ENCODE measurements at places on chromosomes 7 and 10.

- no peak for DNase-seq
Measured at GRCh38 chr7:79458796-79459195, 5.3 kb upstream of the MAGI2 start.

DNA sequence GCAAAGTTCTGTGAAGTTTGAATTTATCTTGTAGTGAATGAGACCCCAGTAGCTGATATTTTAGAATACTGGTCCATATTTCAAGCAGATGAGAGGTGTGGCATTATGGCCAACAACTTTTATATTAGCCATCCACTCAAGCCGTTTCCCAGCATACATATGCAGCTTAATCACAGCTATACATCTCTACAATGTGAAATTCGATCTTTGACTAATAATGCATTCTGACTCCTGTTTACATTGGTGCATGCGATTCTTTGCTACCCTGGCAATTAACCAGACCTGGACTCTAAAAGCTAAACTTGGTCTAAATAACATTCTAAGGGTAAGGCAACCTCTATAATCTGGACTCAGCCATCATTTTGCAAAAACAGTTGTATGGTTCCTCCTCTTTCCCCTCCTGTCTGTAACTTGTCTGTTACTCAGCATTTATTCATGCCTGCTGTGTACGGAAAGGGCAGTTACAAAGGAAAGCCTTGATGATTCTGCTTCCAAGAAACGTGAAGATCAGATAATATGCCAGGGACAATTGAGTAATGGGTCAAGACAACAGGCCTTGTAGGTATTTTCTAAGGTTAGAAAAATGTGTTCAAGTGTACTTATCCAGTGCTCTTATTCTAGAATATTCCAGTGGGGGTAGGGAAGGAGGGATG, 50.6 kb downstream of the PNLIPRP2 start:
- no peak for DNase-seq

- DNase-seq: no peak
Measured at GRCh38 chr10:123039632-123039930, 30.8 kb downstream of the ACADSB start.

- DNase-seq: no peak
Measured at GRCh38 chr7:111090846-111091245, at the start of gene LRRN3. Gene LRRN3, plus strand, starts transcription at chr7:111091127. Its CDS starts 31,646 bp downstream, at chr7:111122773.

GRCh38 chr7:32115831-32116230, 45.6 kb upstream of the PDE1C start:
- no peak for DNase-seq

DNA sequence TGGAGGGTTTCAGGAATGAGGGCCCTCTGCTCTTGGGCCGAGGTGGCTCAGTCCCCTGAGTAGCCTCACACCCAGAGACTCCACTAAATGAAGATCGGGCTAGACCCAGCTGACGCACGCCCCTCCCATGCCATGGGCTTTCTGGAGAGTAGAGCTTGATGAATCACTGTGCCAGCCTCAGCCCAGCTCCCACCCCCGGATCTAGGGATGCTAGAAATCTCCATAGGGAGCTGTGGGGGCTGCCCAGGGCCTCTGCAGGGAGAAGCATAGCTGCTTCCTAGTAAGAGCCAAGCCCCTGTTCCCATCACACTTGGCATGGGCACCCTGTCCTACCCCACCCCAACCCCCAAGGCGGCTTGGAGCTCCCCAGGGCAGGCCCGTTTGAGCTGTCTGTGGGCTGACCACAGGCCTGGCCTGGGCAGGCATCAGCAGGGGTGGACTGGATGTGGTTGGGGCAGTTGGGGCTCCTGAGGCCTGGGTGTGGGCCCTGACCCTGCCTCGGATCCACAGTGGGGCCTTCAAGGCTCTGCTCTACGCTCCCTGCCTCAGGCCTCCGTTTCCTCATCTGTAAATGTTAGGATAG, 121.2 kb downstream of the ZMIZ1 start:
- DNase-seq: no peak

- DNase-seq: no peak
Measured at GRCh38 chr7:121049897-121050296, 61.4 kb downstream of the CPED1 start.

DNA sequence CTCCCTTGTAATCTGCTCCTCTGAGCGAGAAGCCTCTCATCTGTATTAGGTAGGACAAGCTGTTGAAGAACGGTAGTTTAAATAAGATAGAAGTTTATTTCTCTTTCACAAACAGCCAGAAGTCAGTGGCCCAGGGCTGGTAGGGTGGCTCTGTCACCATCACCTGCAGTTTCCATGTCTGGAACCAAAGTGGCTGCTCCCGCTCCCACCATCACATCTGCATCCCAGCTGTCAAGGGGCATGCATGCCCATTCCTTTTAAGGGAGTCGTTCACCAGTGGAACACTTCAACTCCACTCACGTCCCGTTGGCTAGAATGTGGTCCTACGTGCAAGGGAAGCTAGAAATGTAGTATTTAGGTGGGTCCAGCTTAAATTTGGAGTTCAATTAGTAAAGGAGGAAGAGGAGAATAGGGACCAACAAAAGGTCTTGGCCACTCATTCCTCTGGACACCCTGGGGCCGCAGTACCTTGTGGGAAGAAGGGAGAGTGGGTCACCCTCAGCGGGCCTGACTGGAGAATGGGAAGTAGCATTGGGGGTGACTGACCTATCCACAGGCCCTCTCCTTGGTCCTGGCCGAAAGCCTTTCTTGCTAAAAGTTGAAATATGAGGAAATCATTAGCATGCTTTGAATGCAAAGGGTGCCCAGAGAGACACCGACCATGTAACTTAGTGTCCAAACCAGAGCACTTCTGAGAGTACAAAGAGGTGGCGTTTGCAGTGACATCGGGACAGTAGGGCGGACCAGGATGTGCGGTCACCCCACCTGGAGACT, 48.0 kb downstream of the ELFN1 start:
- no peak for DNase-seq
